ENCODE measurements at places on chromosomes 11 and 22.

- no peaks in the 10 kb centered on the region for H3K36me3 ChIP-seq
- no peak overlapping the region for H3K4me3 ChIP-seq
- no peak for DNase-seq
- peaks cover 24% of the 10 kb centered on the region for H3K4me1 ChIP-seq
These were observed 1.7 kb downstream of the CHST1 start for GRCh38 chr11:45663486-45664375.

GRCh38 chr11:267491-267994 lies 10.7 kb upstream of the NLRP6 start:
- no peaks in the 10 kb centered on the region for H3K4me1 ChIP-seq
- peak; percentile 75 for DNase-seq
- peaks cover 7% of the 10 kb centered on the region for H3K27me3 ChIP-seq
- peak overlapping the region; percentile 84 for H3K27ac ChIP-seq
- peak overlapping the region; percentile 17 for H3K4me3 ChIP-seq

DNA sequence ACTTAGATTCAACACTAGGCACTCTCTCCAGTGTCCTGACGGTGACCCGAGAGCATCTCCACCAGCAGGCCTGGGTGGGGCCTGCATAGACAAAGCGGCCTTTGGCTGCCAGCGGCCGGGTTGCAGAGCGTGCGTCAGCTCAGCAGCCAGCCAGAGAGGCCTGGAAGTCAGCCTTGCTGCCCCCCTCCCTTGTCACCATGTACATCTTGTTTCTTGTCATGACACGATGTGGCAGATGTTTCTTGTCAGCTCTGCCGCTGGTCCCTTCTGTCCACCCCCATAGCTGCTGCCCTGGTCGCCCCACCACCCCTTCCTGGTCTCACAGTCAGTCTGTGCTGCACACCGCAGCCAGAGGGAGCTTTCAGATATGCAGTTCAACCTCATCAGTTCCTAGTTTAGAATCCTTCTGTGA lies 33.1 kb upstream of the CBX7 start:
- H3K4me1 ChIP-seq, result no peaks in the 10 kb centered on the region
- H3K27ac ChIP-seq, result peak overlapping the region; percentile 54
- no peaks in the 10 kb centered on the region for H3K36me3 ChIP-seq
- H3K4me3 ChIP-seq, result no peak overlapping the region
- H3K27me3 ChIP-seq, result no peaks in the 10 kb centered on the region

- H3K4me3 ChIP-seq, result no peak overlapping the region
- H3K4me1 ChIP-seq, result peaks cover 14% of the 10 kb centered on the region
- DNase-seq, result peak; percentile 14
- H3K27ac ChIP-seq, result peak overlapping the region; percentile 17
- no peaks in the 10 kb centered on the region for H3K27me3 ChIP-seq
- no peaks in the 10 kb centered on the region for H3K36me3 ChIP-seq
These were observed 8.9 kb upstream of the PPP2R1B start for GRCh38 chr11:111774955-111775710.

DNA sequence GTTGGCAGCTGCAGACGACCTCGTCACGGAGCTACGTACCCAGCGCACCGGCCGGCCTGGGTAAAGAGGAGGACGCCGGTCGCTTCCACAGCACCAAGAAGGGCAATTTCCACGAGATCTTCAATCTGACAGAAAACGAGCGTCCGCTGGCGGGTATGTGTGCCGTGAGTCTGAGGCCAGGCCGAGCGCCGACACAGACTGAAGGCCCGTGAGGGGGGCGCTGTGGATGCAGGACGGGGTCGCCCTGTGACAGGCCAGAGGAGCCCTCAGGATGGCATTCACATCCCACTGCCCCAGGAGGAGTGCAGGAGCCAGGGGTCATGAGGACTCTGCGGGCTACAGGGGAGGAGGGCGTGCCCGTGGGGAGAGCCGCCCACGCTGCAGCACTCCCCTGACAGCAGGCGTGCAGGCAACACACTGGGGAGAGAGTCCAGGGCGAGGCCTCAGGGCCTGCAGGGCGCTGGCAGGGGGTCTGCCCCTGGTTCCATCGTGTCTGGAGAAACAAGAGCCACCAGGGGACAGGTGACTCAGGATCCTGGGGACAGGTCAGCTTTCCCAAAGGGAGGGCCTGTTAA lies 53.6 kb downstream of the GRAMD4 start:
- no peak for DNase-seq
- no peak overlapping the region for H3K27ac ChIP-seq
- no peak overlapping the region for H3K4me3 ChIP-seq
- H3K4me1 ChIP-seq, result peaks cover 14% of the 10 kb centered on the region
- H3K27me3 ChIP-seq, result no peaks in the 10 kb centered on the region
- H3K36me3 ChIP-seq, result peaks cover 12% of the 10 kb centered on the region

- DNase-seq, result peak; percentile 48
- H3K27me3 ChIP-seq, result no peaks in the 10 kb centered on the region
- H3K4me3 ChIP-seq, result no peak overlapping the region
- no peaks in the 10 kb centered on the region for H3K36me3 ChIP-seq
- H3K27ac ChIP-seq, result peak overlapping the region; percentile 89
These were observed 1.7 kb upstream of the GAB2 start for GRCh38 chr11:78419327-78419726.

GRCh38 chr22:33447733-33448132 lies 389.6 kb upstream of the SYN3 start:
- no peaks in the 10 kb centered on the region for H3K27me3 ChIP-seq
- no peak overlapping the region for H3K4me3 ChIP-seq
- no peaks in the 10 kb centered on the region for H3K4me1 ChIP-seq
- H3K36me3 ChIP-seq, result no peaks in the 10 kb centered on the region
- no peak for DNase-seq

DNA sequence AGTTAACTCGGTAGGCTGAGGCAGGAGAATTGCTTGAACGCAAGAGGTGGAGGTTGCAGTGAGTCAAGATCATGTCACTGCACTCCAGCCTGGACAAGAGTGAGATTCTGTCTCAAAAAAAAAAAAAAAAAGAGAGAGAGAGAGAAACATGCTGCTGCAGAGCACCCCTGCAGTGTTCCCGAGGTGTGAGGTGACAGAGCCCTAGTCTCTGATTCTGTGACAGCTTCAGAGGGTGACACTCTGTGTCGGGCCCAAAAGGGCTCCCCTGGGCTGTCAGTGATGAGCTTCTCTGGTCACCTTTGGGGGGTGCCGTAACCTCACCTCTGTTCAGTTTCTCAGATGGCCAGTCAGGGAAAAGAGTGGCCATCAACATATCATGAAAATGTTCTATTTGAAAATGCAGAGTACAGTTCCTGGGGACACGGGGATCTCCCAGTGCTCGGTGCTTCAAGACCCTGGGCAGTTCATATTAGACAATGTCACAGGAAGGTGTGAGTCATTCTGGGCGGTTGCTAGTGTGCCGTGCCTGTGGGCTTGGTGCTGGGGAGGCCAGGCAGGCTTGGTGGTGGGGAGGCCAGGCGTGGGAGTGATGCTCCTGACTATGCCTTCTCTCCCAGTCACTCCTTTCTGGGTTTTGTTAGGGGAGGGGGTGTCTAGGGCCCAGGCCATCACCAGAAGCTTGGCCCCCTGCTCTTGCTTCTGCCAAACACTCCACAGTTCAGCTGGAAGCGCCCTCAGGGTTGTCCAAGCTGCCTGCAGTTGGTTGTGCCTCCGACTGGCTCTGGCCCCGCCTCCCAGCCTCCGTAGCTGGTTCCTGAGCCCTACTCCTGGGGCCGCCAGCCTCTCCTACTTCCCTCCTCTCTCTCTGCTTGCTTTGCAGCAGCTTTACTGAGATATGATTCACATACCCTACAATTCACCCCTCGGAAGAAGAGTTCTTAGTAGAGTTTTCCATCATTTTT lies 52.5 kb upstream of the CLDN5 start:
- H3K27ac ChIP-seq, result no peak overlapping the region
- H3K4me1 ChIP-seq, result no peaks in the 10 kb centered on the region
- DNase-seq, result no peak
- H3K36me3 ChIP-seq, result no peaks in the 10 kb centered on the region

DNA sequence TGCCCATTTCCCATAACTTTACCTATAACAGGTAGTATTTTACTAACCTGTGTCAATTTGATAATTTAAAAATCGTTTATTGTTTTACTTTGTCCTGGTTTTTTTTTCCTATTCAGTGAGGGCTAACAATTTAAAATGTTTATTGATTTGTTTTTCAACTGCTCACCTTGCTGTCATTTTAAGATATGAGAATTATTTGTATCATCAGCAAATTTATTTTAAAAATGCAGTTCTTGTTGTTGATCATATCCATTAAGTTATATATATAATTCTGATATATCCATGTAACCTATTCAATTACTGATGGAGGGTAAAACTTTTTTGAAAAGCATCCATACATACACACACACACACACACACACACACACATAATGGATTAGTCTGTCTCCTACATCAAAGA lies 24.8 kb downstream of the RRAS2 start:
- H3K36me3 ChIP-seq, result no peaks in the 10 kb centered on the region
- DNase-seq, result no peak
- no peaks in the 10 kb centered on the region for H3K27me3 ChIP-seq

- peaks cover 10% of the 10 kb centered on the region for H3K4me1 ChIP-seq
- H3K27me3 ChIP-seq, result peaks cover 11% of the 10 kb centered on the region
- no peaks in the 10 kb centered on the region for H3K36me3 ChIP-seq
- no peak overlapping the region for H3K27ac ChIP-seq
- H3K4me3 ChIP-seq, result no peak overlapping the region
These were observed 1.9 kb upstream of the DGAT2 start for GRCh38 chr11:75766443-75767227.

DNA sequence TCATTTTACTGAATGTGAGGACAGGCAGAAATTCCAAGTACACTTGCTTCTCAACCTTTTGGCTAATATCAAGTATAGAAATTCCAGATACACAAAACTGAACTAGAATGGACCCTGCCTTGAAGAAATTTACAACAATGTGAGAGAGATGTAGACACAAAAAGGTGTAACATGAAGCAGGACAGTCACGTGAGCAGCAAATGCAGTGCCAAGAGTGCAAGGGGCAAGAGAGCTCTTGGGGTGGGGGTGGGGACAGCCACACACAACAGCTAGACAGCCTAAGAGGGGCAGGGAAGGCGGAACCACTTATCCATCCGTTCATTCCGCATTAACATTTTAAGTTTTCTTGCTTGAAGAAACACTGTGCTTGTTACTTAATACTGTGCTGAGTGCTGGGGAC lies 28.9 kb downstream of the PLEKHA7 start:
- no peaks in the 10 kb centered on the region for H3K27me3 ChIP-seq
- peaks cover 38% of the 10 kb centered on the region for H3K4me1 ChIP-seq
- H3K4me3 ChIP-seq, result no peak overlapping the region

- H3K4me1 ChIP-seq, result no peaks in the 10 kb centered on the region
- DNase-seq, result no peak
These were observed 44.9 kb downstream of the CSF2RB start for GRCh38 chr22:36958366-36958765.

GRCh38 chr11:124748100-124748418 lies 4.0 kb downstream of the VSIG2 start:
- H3K4me3 ChIP-seq, result no peak overlapping the region
- no peaks in the 10 kb centered on the region for H3K36me3 ChIP-seq
- peaks cover 53% of the 10 kb centered on the region for H3K27me3 ChIP-seq
- H3K27ac ChIP-seq, result peak overlapping the region; percentile 87

DNA sequence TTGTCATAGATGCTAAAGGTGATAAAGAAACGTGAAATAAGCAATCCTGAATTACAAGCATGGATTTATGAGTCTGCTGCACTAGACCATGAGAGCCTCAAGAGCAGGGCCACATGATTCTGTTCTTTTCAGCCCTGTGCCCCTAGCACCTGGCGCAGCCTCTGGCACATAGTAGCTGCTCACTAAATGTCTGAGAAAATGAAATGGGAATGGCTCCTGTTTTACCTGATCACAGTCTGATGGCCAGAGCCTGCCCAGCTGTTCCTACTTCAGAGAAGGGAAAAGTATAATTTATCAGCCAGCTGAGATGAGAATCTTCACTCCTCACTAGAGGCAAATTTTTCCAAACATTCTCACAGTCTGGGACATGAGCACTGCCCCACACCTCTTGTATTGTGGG lies 10.7 kb upstream of the PKNOX2 start:
- peaks cover 4% of the 10 kb centered on the region for H3K27me3 ChIP-seq
- no peaks in the 10 kb centered on the region for H3K36me3 ChIP-seq
- H3K4me3 ChIP-seq, result no peak overlapping the region

DNA sequence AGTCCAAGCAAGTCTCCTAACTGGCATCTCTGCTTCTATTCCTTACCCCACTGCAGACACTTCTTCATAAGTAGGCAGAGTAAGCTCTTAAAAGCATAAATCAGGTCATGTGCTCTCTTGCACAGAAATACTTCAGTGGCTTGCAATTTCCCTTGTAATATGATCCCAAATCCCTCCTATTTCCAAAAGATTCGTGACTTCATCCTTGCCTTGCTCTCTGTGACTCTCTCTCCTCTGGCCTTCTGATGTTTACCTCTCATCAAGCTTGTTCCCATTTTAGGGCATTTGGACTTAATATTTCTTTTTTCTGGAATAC lies 37.4 kb upstream of the NCR3LG1 start:
- H3K4me3 ChIP-seq, result no peak overlapping the region
- no peaks in the 10 kb centered on the region for H3K27me3 ChIP-seq
- no peaks in the 10 kb centered on the region for H3K36me3 ChIP-seq
- DNase-seq, result no peak
- H3K4me1 ChIP-seq, result no peaks in the 10 kb centered on the region

- H3K4me3 ChIP-seq, result peak within 1 kb of the TSS; percentile 57
- H3K36me3 ChIP-seq, result no peaks in the 10 kb centered on the region
- DNase-seq, result peak; percentile 64
- H3K27ac ChIP-seq, result no peak within 1 kb of the TSS
These were observed at the start of gene SHISA8 for GRCh38 chr22:41915035-41915785. SHISA8 (minus strand) TSS chr22:41915074; CDS start chr22:41914667, 407 bp downstream.

- no peak overlapping the region for H3K4me3 ChIP-seq
- H3K27me3 ChIP-seq, result no peaks in the 10 kb centered on the region
- no peaks in the 10 kb centered on the region for H3K4me1 ChIP-seq
- no peak for DNase-seq
- no peak overlapping the region for H3K27ac ChIP-seq
- peaks cover 62% of the 10 kb centered on the region for H3K36me3 ChIP-seq
These were observed 12.8 kb downstream of the UFD1 start for GRCh38 chr22:19466126-19466716.

DNA sequence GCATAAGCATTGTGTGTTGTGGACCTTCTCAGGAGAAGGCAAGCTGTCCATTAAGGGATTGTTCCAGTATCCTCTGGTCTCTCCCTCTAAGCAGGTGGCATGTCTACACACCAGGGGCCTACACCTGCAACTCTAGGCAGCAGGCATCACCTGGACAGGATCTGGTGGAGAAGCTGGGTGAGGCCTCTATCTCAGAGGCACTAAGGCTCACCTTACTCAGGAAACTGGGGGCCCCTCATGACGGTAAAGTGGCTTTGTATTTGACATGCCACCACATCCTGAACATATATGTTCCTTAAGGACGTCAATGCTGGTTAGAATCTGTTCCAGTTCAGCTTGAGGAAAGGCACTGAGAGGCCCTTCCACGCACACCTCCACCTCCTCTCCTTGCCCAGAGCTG lies 891.3 kb downstream of the OPCML start:
- H3K4me1 ChIP-seq, result no peaks in the 10 kb centered on the region
- no peaks in the 10 kb centered on the region for H3K27me3 ChIP-seq
- no peaks in the 10 kb centered on the region for H3K36me3 ChIP-seq
- DNase-seq, result no peak

DNA sequence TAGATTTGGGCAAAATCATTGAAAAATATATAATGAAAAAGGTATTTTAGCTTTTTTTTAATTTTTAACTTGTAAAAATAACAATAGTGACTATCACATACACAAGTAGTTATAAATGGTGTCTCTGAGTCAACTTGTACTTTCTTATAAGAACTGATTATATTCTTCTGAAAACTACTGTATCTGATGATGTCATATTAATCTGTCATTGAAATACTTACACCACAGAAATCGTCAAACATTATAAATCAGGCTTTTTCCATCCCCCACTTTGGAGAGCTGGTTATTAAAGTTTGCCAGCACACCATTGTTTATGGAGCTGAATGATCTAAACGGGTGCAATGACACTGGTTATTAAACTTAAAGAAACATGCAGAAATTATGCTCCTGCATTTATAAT lies 1259.6 kb upstream of the CNTN5 start:
- H3K27ac ChIP-seq, result no peak overlapping the region
- no peaks in the 10 kb centered on the region for H3K36me3 ChIP-seq
- no peaks in the 10 kb centered on the region for H3K27me3 ChIP-seq
- no peaks in the 10 kb centered on the region for H3K4me1 ChIP-seq
- DNase-seq, result no peak
